ENCODE measurements at places on chromosomes 5 and 9.

GRCh38 chr5:68476854-68477253, 261.3 kb downstream of the PIK3R1 start:
- no peaks in the 10 kb centered on the region for H3K4me1 ChIP-seq
- no peak overlapping the region for H3K27ac ChIP-seq
- H3K4me3 ChIP-seq = no peak overlapping the region

GRCh38 chr9:94083384-94083783, 880 bp upstream of the PTPDC1 start:
- no peaks in the 10 kb centered on the region for H3K4me1 ChIP-seq
- no peak overlapping the region for H3K27ac ChIP-seq
- no peak overlapping the region for H3K4me3 ChIP-seq
- no peaks in the 10 kb centered on the region for H3K36me3 ChIP-seq
- H3K27me3 ChIP-seq = no peaks in the 10 kb centered on the region

- peaks cover 15% of the 10 kb centered on the region for H3K4me1 ChIP-seq
- H3K4me3 ChIP-seq = no peak overlapping the region
- no peaks in the 10 kb centered on the region for H3K36me3 ChIP-seq
Observed at GRCh38 chr5:140338336-140338735, 8.1 kb downstream of the HBEGF start.

GRCh38 chr9:114387680-114388356, at the start of gene AKNA:
AKNA (minus strand) TSS chr9:114387982; CDS start chr9:114381333, 6,649 bp downstream.
- H3K27me3 ChIP-seq = no peaks in the 10 kb centered on the region
- peaks cover 87% of the 10 kb centered on the region for H3K4me1 ChIP-seq
- peak within 1 kb of the TSS; percentile 85 for H3K4me3 ChIP-seq
- peak within 1 kb of the TSS; percentile 97 for H3K27ac ChIP-seq
- no peaks in the 10 kb centered on the region for H3K36me3 ChIP-seq

GRCh38 chr5:54570916-54571315, 53.4 kb downstream of the SNX18 start:
- no peaks in the 10 kb centered on the region for H3K4me1 ChIP-seq
- H3K27ac ChIP-seq = no peak overlapping the region
- H3K27me3 ChIP-seq = no peaks in the 10 kb centered on the region
- DNase-seq = no peak
- H3K4me3 ChIP-seq = no peak overlapping the region

GRCh38 chr5:66427139-66427442, 169.1 kb upstream of the MAST4 start:
- H3K27ac ChIP-seq = no peak overlapping the region
- no peak overlapping the region for H3K4me3 ChIP-seq
- no peaks in the 10 kb centered on the region for H3K4me1 ChIP-seq
- no peak for DNase-seq

GRCh38 chr5:83219495-83219894, 142.1 kb downstream of the XRCC4 start:
- no peaks in the 10 kb centered on the region for H3K36me3 ChIP-seq
- no peaks in the 10 kb centered on the region for H3K4me1 ChIP-seq
- H3K4me3 ChIP-seq = no peak overlapping the region
- no peak for DNase-seq
- H3K27ac ChIP-seq = no peak overlapping the region

DNA sequence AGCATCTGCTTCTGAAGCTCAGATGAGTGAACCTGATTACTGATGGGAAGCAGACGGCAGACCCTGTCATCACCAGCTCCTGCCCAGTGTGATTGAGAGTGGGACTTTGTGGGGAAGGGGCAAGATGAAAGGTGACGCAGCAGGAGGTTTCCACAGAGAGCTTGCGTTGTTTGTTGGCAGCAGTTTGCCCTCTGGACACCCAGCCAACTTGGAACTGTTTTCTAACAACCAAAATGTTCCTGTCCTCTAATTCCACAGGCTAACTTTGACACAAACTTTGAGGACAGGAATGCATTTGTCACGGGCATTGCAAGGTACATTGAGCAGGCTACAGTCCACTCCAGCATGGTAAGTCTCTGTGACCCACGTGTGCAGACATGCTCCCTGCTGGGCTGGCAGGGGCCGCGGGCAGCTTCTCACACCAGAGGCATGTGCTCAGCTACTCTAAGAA, 20.9 kb downstream of the CYFIP2 start:
- no peaks in the 10 kb centered on the region for H3K27me3 ChIP-seq
- DNase-seq = no peak
- peaks cover 47% of the 10 kb centered on the region for H3K36me3 ChIP-seq
- H3K4me1 ChIP-seq = peaks cover 32% of the 10 kb centered on the region

GRCh38 chr5:100550531-100551051, 15.4 kb downstream of the FAM174A start:
- H3K27ac ChIP-seq = no peak overlapping the region
- no peaks in the 10 kb centered on the region for H3K36me3 ChIP-seq
- no peak overlapping the region for H3K4me3 ChIP-seq
- no peak for DNase-seq
- no peaks in the 10 kb centered on the region for H3K4me1 ChIP-seq
- H3K27me3 ChIP-seq = no peaks in the 10 kb centered on the region

- H3K27ac ChIP-seq = no peak overlapping the region
- H3K4me3 ChIP-seq = no peak overlapping the region
- H3K36me3 ChIP-seq = no peaks in the 10 kb centered on the region
- no peak for DNase-seq
- H3K4me1 ChIP-seq = peaks cover 14% of the 10 kb centered on the region
- H3K27me3 ChIP-seq = no peaks in the 10 kb centered on the region
Observed at GRCh38 chr5:115450741-115451140, 93.8 kb downstream of the FEM1C start.

DNA sequence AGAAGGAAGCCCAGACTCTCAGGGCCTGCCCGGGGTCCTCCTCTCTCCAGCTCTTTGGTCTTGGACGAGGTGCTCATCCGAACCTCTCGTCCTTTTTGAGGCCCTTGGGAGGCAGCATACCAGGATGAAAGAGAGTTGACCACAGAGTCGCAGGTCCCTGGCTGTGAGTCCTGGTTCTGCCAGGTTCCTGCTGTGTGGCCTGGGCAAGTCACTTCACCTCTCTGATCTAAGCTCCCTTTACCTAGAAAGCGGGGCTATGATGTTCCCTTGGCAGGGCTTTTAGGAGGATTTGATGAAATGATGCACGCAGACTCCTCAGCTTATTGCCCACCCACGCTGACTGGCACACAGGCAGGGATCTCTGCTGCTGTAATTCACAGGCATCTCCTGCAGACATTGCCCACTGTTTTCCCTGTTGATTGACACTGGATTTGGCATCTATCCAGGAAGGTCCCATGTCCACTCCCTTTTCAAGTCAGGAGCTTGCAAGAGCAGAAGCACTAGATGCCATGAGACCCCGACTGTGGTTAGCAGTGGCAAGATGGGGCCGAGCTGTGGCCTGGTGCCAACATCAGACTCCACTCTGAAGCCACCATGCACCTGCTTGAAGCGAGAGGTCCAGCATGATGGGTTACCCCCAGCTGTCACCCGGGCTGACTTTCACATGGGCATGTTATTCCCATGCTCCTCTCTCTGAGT, 71.5 kb downstream of the MACROH2A1 start:
- H3K4me3 ChIP-seq = no peak overlapping the region
- peaks cover 12% of the 10 kb centered on the region for H3K36me3 ChIP-seq
- H3K4me1 ChIP-seq = no peaks in the 10 kb centered on the region
- H3K27ac ChIP-seq = no peak overlapping the region
- H3K27me3 ChIP-seq = no peaks in the 10 kb centered on the region
- no peak for DNase-seq

GRCh38 chr5:149735066-149735465, 5.0 kb downstream of the PPARGC1B start:
- H3K36me3 ChIP-seq = no peaks in the 10 kb centered on the region
- H3K4me1 ChIP-seq = peaks cover 30% of the 10 kb centered on the region
- no peak overlapping the region for H3K4me3 ChIP-seq
- DNase-seq = no peak
- H3K27ac ChIP-seq = peak overlapping the region; percentile 12

DNA sequence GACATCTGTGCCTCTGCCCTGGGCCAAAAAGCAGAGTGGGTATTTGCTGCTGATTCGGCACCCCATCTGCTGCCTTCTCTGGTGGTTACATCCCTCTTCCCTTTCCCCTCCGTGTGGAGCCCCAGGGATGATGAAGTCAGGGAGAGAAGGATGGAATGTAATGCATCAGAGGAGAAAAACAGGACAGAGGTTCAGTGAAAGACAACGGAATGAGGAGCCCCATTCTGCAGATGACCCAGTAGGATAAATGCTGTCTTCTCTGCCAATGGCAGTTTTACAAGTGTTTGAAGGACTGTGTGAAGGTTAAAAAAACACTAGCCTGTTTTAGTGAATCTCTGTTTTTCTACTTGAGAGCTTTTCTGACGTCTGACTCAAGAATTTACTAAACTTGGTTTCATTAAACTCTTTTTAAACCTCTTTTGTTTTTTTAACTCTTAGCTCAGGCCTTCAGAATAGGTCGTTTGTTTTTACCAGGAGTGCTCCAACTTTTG, 86.3 kb downstream of the NLN start:
- H3K36me3 ChIP-seq = peaks cover 20% of the 10 kb centered on the region
- H3K4me1 ChIP-seq = peaks cover 8% of the 10 kb centered on the region
- DNase-seq = no peak

DNA sequence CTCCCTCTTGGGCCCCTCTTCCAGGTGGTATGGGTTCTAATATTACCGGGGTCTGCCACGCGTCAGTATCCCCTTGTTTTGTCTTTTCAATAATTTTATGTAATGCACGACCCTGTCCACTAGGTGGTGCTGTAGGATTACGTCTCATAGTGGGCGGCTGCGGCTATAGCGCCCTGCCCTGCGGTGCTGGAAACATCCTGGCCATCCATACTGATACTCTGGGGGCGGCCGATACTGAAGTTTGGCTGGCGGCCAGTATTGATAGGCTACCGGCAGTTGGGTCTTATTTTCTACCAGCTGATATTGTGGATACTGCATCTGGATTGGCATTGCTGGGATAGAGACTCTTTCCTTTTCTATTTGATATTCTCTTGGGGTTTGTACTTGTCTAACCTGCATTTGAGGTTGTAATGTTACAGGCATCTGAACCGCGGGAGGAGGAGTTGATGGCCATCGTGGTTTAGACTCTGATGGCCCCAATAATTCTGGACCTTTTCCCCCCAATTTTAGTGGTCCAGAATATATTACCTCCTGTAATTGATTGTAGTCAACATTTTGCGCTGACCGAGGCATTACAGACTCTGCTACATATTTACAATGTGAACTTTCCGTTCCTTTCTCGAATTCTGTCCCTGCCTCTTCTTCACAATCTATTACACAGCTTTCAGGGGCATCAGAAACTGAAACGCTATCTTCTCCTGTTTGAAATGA, 3.3 kb upstream of the TMEM141 start:
- peak; percentile 90 for DNase-seq
- peaks cover 27% of the 10 kb centered on the region for H3K4me1 ChIP-seq
- no peaks in the 10 kb centered on the region for H3K36me3 ChIP-seq
- no peak overlapping the region for H3K4me3 ChIP-seq
- no peak overlapping the region for H3K27ac ChIP-seq

GRCh38 chr5:126917918-126918614, 112.3 kb downstream of the MARCHF3 start:
- H3K4me1 ChIP-seq = no peaks in the 10 kb centered on the region
- DNase-seq = peak; percentile 38
- no peak overlapping the region for H3K27ac ChIP-seq
- no peaks in the 10 kb centered on the region for H3K36me3 ChIP-seq

DNA sequence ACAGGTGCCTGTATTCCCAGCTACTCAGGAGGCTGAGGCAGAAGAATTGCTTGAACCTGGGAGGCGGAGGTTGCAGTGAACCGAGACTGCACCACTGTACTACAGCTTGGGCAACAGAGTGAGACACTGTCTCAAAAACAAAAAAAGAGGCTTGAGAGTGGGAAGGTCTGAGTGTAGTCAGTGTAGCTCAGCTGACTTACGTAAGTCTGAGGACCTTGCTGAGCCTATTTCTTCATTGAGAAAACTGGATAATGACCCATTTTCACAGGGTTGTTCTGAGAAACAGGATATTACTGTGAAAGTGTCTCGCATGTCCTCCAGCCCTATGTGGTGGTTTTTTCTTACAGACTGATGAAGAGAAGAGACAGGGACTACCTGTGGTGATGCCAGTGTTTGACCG, 66.7 kb downstream of the WDR41 start:
- no peaks in the 10 kb centered on the region for H3K27me3 ChIP-seq
- H3K27ac ChIP-seq = no peak overlapping the region
- no peak overlapping the region for H3K4me3 ChIP-seq
- H3K4me1 ChIP-seq = no peaks in the 10 kb centered on the region
- no peak for DNase-seq

GRCh38 chr9:7009065-7009464, 251.3 kb downstream of the KDM4C start:
- H3K4me1 ChIP-seq = peaks cover 5% of the 10 kb centered on the region
- H3K36me3 ChIP-seq = peaks cover 24% of the 10 kb centered on the region
- no peaks in the 10 kb centered on the region for H3K27me3 ChIP-seq
- no peak for DNase-seq
- H3K27ac ChIP-seq = no peak overlapping the region
- no peak overlapping the region for H3K4me3 ChIP-seq
